ENCODE measurements at places on chromosomes 5 and 9.

DNA sequence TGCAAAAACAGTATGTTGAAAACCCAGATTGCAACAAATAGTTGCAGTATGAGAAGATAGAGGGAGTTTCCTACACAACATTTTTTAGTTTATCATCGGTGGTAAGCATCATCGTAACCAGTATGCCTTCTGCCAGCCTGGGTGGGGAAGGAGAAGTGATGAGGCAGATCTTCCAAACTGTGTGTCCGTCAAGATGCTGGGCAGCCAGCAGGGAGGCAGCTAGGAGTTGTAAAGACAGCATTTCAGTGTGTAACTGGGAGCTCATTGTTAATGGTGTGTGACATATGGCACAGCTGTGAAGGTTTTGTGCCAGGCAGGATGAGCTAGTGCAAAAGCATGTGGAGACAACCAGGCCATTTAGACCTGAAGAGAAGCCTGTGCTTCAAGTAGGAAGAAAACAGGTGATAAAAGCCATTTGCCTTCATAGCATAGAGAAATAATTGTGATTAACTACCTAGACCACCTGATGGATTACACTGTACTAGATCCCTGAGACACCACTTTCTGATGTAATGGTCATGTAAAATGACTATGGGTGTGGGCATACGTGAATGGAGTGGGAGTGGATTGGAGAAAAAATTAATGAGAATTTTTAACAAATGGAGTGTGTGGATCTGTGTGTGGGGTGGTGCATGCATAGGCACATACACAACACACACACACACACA is 347.0 kb upstream of the ADAMTSL1 start:
- no peak for DNase-seq

DNA sequence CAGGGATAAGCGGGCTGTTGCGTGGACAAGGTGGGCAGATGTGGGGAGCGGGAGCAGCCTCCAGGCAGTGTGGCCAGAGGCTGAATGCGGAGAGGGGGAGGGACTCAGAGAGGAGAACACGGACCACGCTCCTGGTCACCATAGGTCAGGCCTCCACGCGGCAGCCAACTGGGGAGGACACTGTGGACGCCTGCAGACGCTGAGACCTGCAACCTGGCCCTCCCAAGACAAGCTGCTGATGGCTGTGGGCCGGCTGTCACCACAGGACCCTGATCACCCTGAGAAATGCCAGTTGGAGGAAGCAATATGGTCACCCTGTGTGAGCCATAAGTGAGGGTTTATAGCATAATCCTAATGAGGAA is 16.8 kb downstream of the LPCAT1 start:
- no peak for DNase-seq

DNA sequence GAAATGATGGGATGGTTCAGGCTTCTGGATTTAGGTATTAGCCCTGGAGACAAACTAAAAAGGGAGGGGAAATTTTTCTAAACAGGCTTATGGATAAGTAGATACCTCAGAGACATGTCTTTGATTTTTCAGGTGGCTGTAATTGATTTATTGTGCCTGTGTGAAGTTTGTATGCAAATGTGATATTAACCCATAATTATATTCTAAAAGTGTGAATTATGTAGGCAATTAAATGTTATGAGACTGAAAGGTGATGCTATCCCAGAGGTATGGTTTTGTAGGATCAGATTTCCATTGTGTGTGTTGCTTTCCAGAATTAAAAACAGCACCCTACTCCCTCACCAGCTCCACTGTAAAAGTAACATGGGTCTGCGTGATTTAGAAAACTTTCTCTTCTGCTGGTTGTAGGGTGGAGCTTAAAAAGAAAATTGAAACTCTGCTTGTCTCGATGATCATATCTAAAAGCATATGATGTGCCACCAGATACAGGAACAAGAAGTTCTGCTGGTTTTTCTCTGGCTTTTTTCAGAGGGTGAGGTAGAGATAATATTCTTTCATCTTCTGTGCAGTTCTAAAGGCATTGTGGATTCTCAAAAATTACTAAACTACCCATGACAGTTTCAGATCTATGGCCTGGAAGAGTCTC is 71.8 kb upstream of the TAF11L2 start:
- no peak for DNase-seq

GRCh38 chr9:137405677-137406081 is 17.3 kb downstream of the EXD3 start:
- DNase-seq = no peak

DNA sequence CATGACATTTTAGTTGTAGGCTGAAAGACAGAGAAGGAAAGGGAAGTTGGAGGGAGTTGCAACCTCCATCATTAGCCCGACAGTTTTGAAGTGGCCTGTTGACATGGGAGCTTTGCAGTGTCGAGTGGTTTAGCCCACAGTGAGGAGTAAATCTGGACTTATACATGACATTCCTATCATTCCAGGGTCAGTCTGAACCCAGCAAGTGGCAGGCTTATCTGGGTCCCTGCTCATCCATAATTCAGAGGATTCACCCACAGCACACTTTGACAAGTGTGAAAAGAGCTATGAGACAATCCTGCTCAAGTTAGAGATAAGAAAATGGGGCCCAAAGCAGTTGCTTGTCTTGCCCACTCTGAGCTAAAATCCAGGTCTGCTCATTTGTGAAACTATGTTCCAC is 8.4 kb upstream of the TNC start:
- DNase-seq = no peak

GRCh38 chr9:73434826-73435225 is 283.2 kb downstream of the ANXA1 start:
- no peak for DNase-seq

DNA sequence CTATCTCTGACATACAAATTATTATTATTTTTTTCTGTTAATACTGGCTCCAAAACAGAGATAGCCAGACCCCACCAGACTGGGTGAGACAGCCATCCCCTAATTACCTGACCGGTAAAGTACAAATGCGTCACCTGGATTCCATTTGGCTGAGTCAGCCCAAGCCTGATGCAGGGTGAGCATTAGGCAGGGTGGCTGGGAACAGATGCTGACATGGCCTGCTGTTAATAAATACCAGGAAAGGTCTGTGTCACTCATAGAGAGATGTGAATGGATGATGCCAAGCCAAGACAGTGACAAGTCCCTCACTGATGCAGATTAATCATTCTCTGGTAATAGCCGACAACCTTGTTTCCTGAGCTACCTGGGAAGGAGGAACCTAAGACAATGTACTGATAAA is 183.5 kb downstream of the TRIM32 start:
- DNase-seq = peak; percentile 43

GRCh38 chr9:78830301-78830700 is 533.4 kb downstream of the PSAT1 start:
- DNase-seq = no peak

GRCh38 chr5:157335534-157336422 is 69.9 kb downstream of the CYFIP2 start:
- DNase-seq = no peak

DNA sequence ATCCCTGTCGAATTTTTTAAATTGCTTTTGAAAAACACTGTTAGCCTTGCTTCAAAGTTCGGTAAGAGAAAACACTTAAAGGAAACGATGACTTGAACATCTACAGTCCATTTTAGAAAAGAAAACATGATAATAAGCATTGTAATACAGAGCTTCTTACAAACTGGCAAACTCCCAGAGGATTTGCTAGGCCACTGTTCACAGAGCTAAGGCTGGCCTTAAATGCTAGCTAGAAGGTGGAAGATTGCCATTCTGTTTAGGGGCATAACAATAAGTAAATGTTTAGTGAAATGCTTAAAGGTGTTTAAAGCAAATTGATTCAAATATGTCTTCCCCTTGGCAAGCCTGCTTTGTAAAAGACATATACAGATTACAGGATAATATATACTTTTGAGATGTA is 169.6 kb downstream of the TLE4 start:
- no peak for DNase-seq

GRCh38 chr9:126721564-126721981 is 83.3 kb upstream of the ZBTB43 start:
- no peak for DNase-seq

- DNase-seq = no peak
These were observed 33.7 kb downstream of the USP20 start for GRCh38 chr9:129868872-129869486.

DNA sequence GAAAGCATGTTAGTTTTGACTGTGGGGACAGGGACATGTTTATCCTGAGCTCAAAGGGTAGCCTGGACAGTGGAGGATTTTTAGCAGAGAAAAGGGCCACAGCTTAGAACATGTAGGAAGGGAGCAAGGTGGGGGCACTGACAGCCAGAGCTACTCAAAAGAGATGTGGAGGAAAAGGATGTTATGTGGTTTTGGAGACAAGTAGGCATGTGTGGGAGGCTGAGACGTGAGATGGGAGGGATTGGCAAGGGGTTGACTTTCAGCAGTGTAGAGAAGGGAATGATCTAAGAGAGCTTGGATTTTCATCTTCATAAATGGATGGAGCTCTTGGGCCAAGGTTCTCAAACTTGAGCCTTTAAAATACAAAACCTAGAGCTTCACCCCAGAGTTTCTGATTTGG is 24.0 kb downstream of the SYK start:
- DNase-seq = no peak

- no peak for DNase-seq
These were observed 37.5 kb upstream of the PPP1R26 start for GRCh38 chr9:135442075-135442474.

- no peak for DNase-seq
These were observed 25.7 kb upstream of the IL9 start for GRCh38 chr5:135921388-135921787.

DNA sequence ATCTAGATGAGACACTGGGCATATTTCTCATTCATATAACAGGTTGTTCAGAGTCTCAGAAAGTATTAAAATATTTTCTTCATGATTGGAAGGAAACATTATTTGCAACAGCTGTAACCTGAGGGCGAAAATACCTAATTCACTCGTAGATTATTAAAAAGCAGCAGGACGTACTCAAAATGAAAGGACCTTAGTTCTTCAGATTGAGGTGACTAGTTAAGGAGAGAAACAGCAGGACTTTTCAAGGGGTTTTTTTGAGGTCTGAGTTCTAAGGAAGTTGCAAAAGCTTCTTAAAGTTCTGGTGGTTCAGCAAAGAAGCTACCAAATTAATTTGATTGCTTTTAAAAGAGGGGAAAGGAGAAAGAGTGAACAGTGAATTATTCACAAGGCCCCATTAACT is 174.9 kb downstream of the TMEM161B start:
- no peak for DNase-seq

Data from H1 (cell line).